ENCODE measurements at places on chromosomes 16 and 17. TPM values are rescaled to one million over a fixed set of nuclear protein-coding genes. Genes with fewer than 3 reads are reported as not detected.

DNA sequence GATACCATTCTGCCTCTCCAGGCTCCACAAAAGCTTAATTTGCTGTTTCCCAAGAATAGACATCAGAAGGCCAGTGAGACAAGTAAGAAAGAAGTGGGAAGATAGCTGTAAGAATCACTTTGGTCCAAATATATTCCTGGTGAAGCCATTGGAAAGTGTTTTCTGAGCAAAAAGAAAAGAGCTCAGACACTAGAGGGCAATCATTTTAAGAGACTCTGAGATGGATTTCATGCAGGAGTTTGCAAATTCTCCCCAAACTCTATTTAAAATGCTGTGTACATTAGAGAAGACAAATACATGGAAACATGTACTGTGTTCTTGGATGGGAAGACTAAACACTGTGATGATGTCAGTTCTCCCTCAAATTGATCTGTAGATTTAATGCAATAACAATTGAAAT is 8.0 kb upstream of the SLC6A2 start:
- no peak for DNase-seq
- H3K27ac ChIP-seq, result no peak overlapping the region
- peaks cover 2% of the 10 kb centered on the region for H3K27me3 ChIP-seq

The NXPH3 gene
- polyA plus RNA-seq, result not detected

DNA sequence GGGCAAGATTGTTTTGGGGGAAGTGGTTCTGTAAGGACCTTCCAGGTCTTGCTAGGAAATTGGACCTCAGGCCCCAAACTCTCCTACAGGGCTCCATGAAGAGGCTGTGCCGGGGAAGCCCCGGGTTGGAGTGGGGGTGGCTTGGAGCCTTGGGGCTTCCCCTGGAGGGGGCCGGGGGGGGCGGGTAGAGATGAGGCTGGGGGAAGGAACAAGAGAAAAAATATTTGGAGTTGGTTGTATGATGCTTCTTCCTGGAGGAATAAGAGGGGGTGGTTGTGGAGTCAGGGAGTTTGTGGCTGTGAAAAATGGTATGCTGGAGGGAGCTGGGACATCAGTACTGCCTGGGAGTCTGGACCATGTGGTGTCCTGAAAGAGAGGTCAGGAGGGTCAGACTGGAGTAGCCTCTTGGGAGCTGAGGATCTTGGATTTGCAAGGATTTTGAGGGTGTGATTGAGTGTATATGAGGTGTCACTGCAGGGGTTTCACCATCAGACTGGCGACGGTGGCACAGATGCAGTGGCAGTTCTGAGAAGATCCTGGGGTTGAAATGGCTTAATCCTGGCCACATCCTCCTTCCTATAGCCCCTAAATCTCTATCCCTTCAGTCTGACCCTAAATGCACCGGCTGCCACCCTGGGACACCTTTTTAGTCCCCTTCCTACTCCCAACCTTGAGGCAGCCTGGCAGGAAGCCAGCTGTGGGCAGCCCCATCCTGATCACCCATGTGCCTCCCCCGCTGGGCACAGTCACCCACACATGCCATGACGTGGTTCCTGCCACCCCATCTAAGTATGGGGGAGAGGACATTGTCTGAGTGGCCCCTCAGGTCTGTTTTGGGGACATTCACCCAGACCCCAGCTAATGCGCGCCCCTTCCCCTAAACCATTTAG is 10.9 kb downstream of the RARA start:
- DNase-seq, result peak; percentile 75
- peaks cover 48% of the 10 kb centered on the region for H3K27me3 ChIP-seq
- H3K4me1 ChIP-seq, result peaks cover 85% of the 10 kb centered on the region
- peak overlapping the region; percentile 100 for H3K27ac ChIP-seq

DNA sequence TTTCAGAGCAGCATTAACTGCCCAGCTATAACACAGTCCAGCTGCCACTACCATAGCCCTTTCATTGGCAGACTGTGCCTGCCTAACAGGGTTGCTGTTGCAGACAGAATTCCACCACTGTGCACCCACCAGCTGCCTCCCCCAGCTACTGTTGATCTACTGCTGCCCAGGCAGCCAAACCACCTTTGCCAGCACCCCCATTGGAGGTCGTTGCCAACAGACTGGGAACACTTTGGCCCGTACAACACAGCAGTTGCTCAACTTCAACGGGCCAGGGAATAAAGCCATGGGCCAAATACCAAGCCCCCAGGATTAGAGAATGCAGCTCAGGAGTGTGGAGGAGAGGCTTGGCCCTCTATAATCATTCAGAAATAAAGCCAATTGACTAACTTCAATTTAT is 473.6 kb downstream of the CDH11 start:
- H3K27me3 ChIP-seq, result no peaks in the 10 kb centered on the region
- no peak overlapping the region for H3K27ac ChIP-seq
- no peaks in the 10 kb centered on the region for H3K4me1 ChIP-seq

The CDT1 gene
- 3.1 TPM for polyA plus RNA-seq

DNA sequence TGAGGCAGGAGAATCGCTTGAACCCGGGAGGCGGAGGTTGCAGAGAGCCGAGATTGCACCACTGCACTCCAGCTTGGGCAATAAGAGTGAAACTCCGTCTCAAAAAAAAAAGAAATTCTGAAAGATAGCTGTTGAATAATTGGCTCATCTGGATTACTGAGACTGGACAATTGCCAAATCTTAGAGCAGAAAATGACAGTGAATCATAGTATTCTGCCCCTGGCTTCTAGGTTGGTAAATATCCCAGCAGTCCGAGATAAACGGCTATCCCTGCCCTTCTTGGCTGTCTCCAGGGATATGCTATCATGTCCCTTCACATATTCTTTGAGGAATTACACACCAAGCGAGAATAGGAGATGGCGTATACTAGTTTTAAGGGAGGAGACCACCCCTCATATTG is 35.5 kb upstream of the METTL16 start:
- H3K36me3 ChIP-seq, result no peaks in the 10 kb centered on the region
- no peak overlapping the region for H3K27ac ChIP-seq
- DNase-seq, result no peak
- no peak overlapping the region for H3K4me3 ChIP-seq
- H3K4me1 ChIP-seq, result no peaks in the 10 kb centered on the region
- peaks cover 6% of the 10 kb centered on the region for H3K27me3 ChIP-seq

The SYT17 gene
- not detected for polyA plus RNA-seq

The PLLP gene
- 0.33 TPM for polyA plus RNA-seq

DNA sequence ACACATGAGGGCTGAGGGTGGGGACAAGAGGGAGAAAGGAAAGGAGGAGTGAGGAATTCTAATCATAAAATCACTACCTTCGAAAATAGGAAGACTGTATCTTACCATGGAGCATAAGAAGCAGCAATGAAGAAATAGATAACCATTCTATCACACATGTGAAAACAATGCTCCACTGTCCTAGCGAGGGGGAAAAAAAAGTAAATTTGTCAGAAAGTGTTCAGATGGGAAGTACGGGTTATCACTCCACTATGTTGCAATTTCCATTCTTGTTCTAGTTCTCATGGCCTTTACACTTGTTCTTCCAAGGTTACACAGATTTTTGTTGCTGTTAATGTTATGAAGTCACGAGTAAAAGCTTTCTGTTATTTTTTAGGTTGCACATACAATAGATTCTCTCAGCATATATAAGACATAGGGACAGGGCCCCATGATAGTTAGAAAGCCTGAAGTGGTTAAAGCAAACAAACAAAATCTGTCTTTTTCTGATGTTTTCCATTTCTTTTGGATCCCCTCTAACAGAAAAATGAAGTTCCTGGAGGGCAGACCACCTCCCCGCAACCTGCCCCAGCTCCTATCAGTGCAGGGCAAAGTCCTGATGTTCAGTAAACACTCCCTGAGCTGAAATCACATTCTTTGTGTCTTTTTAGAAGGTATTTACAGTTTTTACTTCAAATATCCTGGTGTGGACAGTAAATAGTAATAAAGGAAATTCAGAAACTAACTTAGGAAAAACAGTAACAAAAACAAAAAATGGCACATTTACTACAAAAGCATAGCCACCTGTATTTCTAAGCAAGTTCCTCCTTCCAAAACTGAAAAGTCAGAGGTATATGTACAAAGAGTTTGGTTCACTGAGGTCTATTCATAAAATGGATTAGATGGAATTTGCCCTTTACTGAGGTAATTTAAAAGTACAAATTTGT is 13.7 kb downstream of the MMD start:
- no peak overlapping the region for H3K4me3 ChIP-seq
- H3K27ac ChIP-seq, result no peak overlapping the region
- H3K36me3 ChIP-seq, result peaks cover 38% of the 10 kb centered on the region
- no peak for DNase-seq
- H3K27me3 ChIP-seq, result no peaks in the 10 kb centered on the region

The CD300E gene
- 0.79 TPM for polyA plus RNA-seq

The SMPD3 gene
- 4.2 TPM for polyA plus RNA-seq

- no peaks in the 10 kb centered on the region for H3K27me3 ChIP-seq
- DNase-seq, result no peak
- no peaks in the 10 kb centered on the region for H3K4me1 ChIP-seq
- no peak overlapping the region for H3K27ac ChIP-seq
Observed at GRCh38 chr16:1169285-1170075, 16.6 kb downstream of the CACNA1H start.

The PAQR4 gene
- polyA plus RNA-seq, result 2.7 TPM

DNA sequence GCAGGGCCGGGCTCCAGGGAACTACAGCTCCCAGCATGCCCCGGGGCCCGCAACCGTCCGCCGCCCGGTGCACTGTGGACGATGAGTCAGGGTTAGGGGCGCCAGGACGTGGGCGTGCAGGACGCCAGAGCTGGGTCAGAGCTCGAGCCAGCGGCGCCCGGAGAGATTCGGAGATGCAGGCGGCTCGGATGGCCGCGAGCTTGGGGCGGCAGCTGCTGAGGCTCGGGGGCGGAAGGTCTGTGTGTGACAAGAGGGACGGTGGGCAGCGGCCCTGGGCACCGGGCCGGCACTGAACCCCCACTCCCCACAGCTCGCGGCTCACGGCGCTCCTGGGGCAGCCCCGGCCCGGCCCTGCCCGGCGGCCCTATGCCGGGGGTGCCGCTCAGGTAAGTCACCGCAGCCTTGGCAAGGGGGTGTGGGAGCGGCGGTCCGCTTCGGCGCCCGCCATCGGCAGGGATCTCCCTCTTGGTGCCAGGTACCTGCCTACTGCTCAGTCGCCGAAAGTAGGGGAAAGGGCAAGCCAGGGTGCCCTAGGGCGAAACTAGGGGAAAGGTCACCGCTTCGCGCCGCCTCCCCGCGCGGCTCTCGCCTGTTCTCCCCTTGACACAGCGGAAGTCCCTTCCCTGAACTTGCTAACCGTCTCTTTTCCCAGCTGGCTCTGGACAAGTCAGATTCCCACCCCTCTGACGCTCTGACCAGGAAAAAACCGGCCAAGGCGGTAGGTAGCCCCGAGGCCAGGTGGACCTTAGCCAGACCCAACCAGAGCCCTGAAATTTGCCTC is at the start of the genes ACADVL and DLG4:
Gene ACADVL (plus strand): TSS at position 127 of the 781 bp plus-strand sequence. CDS start 47 bp downstream, at position 174.
Gene DLG4 (minus strand): TSS at position 25 of the 781 bp plus-strand sequence.
- H3K4me1 ChIP-seq, result peaks cover 38% of the 10 kb centered on the region
- H3K27me3 ChIP-seq, result no peaks in the 10 kb centered on the region
- peak within 1 kb of the TSS; percentile 97 for H3K4me3 ChIP-seq
- peak within 1 kb of the TSS; percentile 90 for H3K27ac ChIP-seq
- peaks cover 8% of the 10 kb centered on the region for H3K36me3 ChIP-seq

GRCh38 chr16:8026450-8026849 is 563.9 kb downstream of the TMEM114 start:
- no peaks in the 10 kb centered on the region for H3K4me1 ChIP-seq
- no peak overlapping the region for H3K27ac ChIP-seq
- H3K36me3 ChIP-seq, result no peaks in the 10 kb centered on the region
- DNase-seq, result no peak
- H3K4me3 ChIP-seq, result no peak overlapping the region

The SLC6A2 gene
- polyA plus RNA-seq, result not detected

- H3K4me3 ChIP-seq, result no peak overlapping the region
- H3K4me1 ChIP-seq, result no peaks in the 10 kb centered on the region
- no peaks in the 10 kb centered on the region for H3K36me3 ChIP-seq
- H3K27me3 ChIP-seq, result no peaks in the 10 kb centered on the region
Observed at GRCh38 chr16:15552507-15552906, 90.4 kb downstream of the MARF1 start.

GRCh38 chr16:63289834-63290460 is 1253.7 kb upstream of the CDH8 start:
- no peak for DNase-seq
- H3K27ac ChIP-seq, result no peak overlapping the region
- no peaks in the 10 kb centered on the region for H3K27me3 ChIP-seq
- H3K4me3 ChIP-seq, result no peak overlapping the region

GRCh38 chr17:65171752-65172151 is 34.6 kb downstream of the RGS9 start:
- DNase-seq, result no peak
- peaks cover 26% of the 10 kb centered on the region for H3K4me1 ChIP-seq
- H3K36me3 ChIP-seq, result peaks cover 4% of the 10 kb centered on the region
- peak overlapping the region; percentile 55 for H3K27ac ChIP-seq
- no peak overlapping the region for H3K4me3 ChIP-seq

DNA sequence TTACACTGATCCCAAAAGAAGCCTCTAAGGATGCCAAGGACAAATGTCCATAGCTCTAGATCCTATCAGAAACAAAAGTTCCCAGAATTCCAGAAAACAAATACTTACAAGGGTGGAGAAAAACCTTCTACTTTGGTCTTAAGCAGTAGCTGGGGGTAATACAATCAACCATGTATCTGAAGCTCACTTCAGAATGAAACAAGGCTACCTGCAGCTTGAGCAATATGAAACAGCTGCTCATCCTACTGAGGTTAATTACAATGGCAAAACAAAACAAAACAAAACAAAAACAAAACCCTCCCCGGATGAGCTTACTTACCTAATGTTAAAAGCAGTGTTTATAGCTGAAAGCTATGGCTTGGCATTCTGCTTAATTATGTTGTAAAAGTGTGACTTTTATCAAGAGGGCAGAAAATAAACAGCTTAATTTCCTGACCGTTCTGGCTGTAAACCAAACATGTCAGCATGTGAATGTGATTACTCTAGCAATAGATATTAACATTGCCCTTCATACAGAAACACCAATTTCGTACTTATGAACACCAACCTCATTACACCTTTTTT is 10.5 kb downstream of the PDZD9 start:
- H3K27ac ChIP-seq, result no peak overlapping the region
- peaks cover 2% of the 10 kb centered on the region for H3K36me3 ChIP-seq
- no peaks in the 10 kb centered on the region for H3K27me3 ChIP-seq
- H3K4me3 ChIP-seq, result no peak overlapping the region

GRCh38 chr17:52110923-52111581 is 47.5 kb downstream of the CA10 start:
- H3K36me3 ChIP-seq, result no peaks in the 10 kb centered on the region
- H3K4me1 ChIP-seq, result no peaks in the 10 kb centered on the region
- no peak for DNase-seq
- no peaks in the 10 kb centered on the region for H3K27me3 ChIP-seq

- no peak overlapping the region for H3K4me3 ChIP-seq
- peaks cover 21% of the 10 kb centered on the region for H3K4me1 ChIP-seq
- no peaks in the 10 kb centered on the region for H3K27me3 ChIP-seq
Observed at GRCh38 chr17:36153895-36154610, 22.4 kb downstream of the TBC1D3B start.

DNA sequence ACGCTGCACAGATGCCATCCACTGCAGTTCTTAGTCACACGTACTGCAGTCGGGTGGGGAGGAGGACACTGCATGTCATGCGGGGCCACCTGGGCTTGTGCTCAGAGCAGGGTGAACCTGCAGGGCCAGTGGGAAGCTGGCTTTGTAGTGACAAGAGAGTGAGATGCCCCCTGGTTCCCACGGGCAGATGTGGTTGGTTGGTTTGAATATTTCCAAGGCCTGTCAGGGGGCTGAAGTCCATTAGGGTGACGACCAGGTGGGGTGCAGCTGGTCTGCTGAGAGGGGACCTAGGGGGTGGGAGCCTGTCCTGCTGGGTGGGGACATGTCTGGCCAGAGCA is 14.3 kb downstream of the ZNF213 start:
- peak overlapping the region; percentile 20 for H3K27ac ChIP-seq
- peaks cover 29% of the 10 kb centered on the region for H3K4me1 ChIP-seq
- no peak for DNase-seq
- no peaks in the 10 kb centered on the region for H3K36me3 ChIP-seq
- peak overlapping the region; percentile 88 for H3K4me3 ChIP-seq
